ENCODE measurements at places on chromosomes 6 and 20.
A peak's percentile ranks its signal among the peaks of the same experiment; 100 is the strongest.

- DNase-seq = no peak
- H3K4me1 ChIP-seq = peaks cover 21% of the 10 kb centered on the region
- H3K27ac ChIP-seq = no peak overlapping the region
- H3K27me3 ChIP-seq = peaks cover 39% of the 10 kb centered on the region
- no peak overlapping the region for H3K4me3 ChIP-seq
These were observed 95.6 kb downstream of the TOX2 start for GRCh38 chr20:44010162-44010704.

DNA sequence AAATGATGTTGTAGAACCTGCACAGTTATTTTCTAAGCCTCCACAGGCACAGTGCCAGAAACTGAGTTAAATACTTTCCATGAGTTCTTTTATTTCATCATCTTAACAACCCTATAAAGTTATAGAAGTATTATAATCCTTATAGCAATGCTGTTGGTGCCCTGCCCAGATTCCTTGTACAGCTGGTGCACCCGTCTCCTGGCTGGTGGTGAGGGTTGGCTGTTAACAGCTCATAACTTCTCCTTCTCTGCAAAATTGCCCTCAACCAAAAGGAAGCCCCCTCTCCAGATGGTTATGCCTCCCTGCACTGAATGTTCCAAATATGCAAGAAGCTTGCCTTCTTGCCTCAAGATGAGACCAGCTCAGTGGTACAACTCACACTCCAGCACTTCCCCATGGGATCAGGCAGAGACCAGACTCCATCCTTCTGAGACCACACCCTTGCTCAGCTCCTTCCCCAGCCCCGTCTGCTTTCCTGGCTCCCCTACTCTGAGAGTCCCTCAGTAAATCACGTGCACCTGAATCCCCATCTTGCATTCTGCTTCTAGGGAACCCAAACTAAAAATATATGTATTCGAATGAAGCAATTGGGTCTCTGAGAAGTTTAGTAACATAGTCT, 304.4 kb upstream of the PLCB4 start:
- no peak overlapping the region for H3K27ac ChIP-seq
- H3K36me3 ChIP-seq = peaks cover 27% of the 10 kb centered on the region
- DNase-seq = no peak
- H3K27me3 ChIP-seq = no peaks in the 10 kb centered on the region

- peaks cover 35% of the 10 kb centered on the region for H3K4me1 ChIP-seq
- DNase-seq = no peak
- H3K4me3 ChIP-seq = peak overlapping the region; percentile 73
- H3K27ac ChIP-seq = peak overlapping the region; percentile 44
These were observed 613 bp upstream of the DLL1 start for GRCh38 chr6:170291271-170292110.

GRCh38 chr20:10626896-10627295, 46.9 kb downstream of the JAG1 start:
- H3K27me3 ChIP-seq = no peaks in the 10 kb centered on the region
- H3K4me1 ChIP-seq = peaks cover 86% of the 10 kb centered on the region

DNA sequence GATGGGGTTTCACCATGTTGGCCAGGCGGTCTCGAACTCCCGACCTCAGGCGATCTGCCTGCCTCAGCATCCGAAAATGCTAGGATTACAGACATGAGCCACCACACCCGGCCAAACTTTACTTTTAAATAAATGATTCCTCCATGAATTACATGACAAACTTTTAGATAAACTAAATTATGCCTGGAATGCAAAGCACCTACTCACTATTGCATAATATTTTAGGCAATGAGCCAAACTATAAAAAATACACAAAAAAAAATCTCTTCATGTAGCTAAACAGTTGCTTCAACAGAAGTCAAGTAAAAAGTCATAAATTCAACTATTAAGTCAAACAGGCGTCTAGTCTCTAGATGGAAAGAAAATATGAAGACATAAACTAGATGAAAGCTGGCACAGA, 56.5 kb downstream of the PTPRK start:
- no peak overlapping the region for H3K4me3 ChIP-seq
- peak overlapping the region; percentile 89 for H3K27ac ChIP-seq
- no peaks in the 10 kb centered on the region for H3K27me3 ChIP-seq

DNA sequence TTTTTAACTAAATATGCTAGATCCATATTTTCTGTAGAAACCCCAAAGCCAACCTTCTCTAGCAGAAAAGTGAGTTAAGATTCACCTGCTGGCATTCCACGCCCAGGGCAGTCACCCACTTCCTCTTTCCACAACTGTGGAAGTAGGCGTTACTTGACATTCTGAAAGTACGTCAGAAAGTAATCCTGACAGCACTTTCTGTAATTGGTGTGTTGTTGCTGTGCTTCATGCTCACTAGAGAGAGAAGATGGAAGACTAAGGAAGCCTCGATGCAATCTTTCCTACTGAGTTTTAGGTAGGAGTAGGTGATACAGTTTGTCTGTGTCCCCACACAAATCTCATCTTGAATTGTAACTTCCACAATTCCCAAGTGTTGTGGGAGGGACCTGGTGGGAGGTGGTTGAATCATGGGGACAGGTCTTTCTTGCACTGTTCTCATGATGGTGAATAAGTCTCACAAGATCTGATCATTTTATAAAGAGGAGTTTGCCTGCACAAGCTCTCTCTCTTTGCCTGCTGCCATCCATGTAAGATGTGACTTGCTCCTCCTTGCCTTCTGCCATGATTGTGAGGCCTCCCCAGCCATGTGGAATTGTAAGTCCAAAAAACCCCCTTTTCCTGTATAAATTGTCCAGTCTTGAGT, 101.1 kb downstream of the MAP3K7 start:
- peaks cover 16% of the 10 kb centered on the region for H3K4me1 ChIP-seq
- H3K27me3 ChIP-seq = no peaks in the 10 kb centered on the region
- no peak for DNase-seq
- no peaks in the 10 kb centered on the region for H3K36me3 ChIP-seq
- H3K27ac ChIP-seq = no peak overlapping the region

DNA sequence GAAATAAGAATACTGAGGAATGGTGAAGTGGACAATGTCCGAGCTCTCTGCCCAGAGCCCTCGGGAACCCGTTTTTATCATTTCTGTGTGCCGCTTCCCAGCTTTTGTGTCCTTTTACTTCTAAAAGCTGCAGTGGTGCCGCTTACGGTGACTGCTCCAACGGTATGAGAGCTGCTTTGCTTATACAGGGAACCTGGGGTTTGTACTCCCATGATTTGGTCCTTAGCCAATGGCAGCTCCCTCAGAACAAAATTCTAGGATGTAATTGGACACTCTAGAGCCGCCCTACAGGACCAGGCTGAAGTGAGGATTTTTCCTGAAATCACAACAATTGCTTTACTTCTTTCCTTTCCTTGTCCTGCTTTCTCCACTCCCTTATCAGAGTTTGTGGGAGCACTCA, 24.2 kb upstream of the PCSK2 start:
- peaks cover 65% of the 10 kb centered on the region for H3K27me3 ChIP-seq
- H3K27ac ChIP-seq = no peak overlapping the region
- H3K36me3 ChIP-seq = no peaks in the 10 kb centered on the region
- no peaks in the 10 kb centered on the region for H3K4me1 ChIP-seq
- H3K4me3 ChIP-seq = no peak overlapping the region

DNA sequence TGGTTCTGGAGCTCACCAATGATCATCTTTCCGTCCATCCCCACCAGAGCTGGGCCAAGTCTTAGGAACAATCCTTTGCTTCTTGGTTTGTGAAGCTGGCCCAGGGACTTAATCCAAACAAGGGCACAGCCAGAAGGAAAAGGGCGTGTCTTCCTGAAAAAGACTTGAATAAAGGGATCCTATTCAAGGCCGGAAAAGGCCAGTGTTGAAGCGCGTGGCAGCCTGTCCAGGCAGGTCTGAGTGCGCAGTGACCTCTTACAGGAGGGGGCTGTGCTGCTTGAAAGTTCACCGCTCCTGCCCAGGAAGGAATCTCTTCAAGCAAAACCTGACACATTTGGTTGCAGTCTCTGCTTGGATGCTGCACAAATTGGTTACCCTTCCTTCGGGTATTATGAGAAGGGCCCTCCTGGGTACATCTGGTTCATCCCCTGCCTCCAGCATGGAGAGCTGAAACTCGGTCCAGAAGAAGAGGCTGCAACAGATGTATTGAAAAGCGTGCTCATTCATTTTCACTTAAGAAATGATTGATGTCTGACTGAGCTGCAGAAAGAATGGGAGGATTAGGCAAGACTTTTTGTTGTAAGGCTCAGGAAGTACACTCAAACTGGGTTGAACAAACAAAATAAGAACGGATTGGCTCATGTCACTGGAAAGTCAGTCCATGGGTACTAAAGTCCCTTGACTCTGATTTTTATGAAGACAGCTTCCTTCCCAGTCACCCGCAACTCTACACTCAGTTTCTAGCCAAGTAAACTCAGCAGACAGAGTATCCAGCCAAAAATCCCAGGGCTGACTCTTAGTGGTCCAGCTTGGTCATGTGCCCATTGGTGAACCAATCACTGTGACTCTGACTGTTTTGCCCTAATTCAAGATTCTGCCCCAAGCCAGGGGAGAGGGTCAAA, 136.3 kb downstream of the TFAP2C start:
- DNase-seq = no peak
- no peak overlapping the region for H3K4me3 ChIP-seq
- no peaks in the 10 kb centered on the region for H3K36me3 ChIP-seq
- no peaks in the 10 kb centered on the region for H3K27me3 ChIP-seq
- H3K27ac ChIP-seq = no peak overlapping the region

DNA sequence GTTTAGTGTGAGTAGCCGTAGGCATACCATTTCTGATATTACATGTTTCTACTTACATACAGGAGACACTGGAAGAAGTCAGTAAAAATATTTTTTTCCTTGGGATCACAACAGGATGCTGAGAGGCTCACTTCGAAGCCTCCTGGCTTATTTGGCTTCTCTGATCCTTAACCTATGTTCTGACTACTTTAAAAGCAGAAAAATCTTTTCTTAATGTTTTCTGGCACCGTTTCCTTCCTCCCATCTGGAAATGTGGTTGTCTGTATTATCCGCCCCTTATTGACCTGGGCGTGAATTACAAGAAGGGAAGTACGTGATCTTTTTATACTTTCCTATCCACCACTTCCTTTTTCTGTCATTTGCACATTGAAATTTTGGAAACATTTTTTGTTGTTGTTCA, 379.6 kb downstream of the COL12A1 start:
- no peak overlapping the region for H3K4me3 ChIP-seq
- no peaks in the 10 kb centered on the region for H3K27me3 ChIP-seq
- H3K4me1 ChIP-seq = no peaks in the 10 kb centered on the region

DNA sequence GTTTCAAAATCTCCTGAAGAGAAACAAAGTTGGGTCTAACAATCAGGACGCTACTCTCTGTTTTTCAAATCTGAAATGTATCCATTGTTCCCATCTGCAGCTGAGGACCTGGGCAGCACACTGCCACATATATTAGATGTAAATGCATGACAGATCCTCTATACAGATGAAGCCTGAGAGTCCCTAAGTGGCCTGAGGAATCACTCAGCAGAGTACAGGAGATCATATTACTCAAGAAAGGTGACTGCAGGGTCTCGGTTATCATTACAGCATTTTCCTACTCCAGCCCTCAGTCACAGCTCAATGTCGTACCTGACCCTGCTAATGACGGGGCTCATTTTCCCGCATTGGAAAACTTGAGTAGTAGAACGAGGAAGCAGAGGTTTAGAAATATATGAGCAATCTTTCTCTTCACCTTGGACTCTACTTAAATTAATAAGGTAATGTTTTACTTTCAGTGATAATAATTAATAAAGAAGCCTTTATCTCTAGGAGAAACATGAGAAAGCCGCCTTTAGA, 256.2 kb upstream of the IRAK1BP1 start:
- no peak overlapping the region for H3K27ac ChIP-seq
- peaks cover 11% of the 10 kb centered on the region for H3K4me1 ChIP-seq
- H3K36me3 ChIP-seq = no peaks in the 10 kb centered on the region
- H3K4me3 ChIP-seq = no peak overlapping the region
- DNase-seq = no peak

GRCh38 chr6:37696841-37697662, 631 bp downstream of the MDGA1 start:
- peak overlapping the region; percentile 86 for H3K4me3 ChIP-seq
- no peaks in the 10 kb centered on the region for H3K36me3 ChIP-seq
- peaks cover 22% of the 10 kb centered on the region for H3K4me1 ChIP-seq
- peak; percentile 50 for DNase-seq
- H3K27ac ChIP-seq = no peak overlapping the region
- H3K27me3 ChIP-seq = peaks cover 80% of the 10 kb centered on the region

DNA sequence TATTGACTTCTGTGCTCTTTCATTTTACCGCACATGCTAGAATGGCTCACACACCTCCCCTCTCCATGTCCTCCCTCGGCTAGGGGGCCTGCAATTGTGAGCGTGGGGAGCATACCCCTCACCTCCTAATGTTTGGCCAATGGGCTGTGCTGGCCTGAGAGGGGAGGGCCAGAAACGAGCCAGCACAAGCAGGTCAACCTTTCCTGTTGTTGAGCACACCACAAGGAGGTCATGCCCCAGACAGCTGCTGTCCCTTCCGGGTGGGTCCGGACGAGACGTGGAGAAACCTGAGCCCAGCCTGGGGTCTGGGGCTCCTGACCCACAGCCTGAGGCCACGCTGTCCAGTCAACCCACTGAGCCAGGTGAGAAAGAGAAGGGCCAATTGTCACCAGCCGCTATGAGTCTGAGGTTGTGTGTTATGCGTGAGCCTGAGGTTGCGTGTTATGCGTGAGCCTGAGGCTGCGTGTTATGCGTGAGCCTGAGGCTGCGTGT, 77.4 kb downstream of the TTLL2 start:
- peaks cover 18% of the 10 kb centered on the region for H3K27me3 ChIP-seq
- no peaks in the 10 kb centered on the region for H3K36me3 ChIP-seq
- DNase-seq = no peak
- H3K4me3 ChIP-seq = no peak overlapping the region

- H3K36me3 ChIP-seq = no peaks in the 10 kb centered on the region
- no peak for DNase-seq
- no peak overlapping the region for H3K4me3 ChIP-seq
- H3K27me3 ChIP-seq = no peaks in the 10 kb centered on the region
- no peak overlapping the region for H3K27ac ChIP-seq
These were observed 121.7 kb upstream of the CCN2 start for GRCh38 chr6:132072831-132073230.

All from mesothelial cell of epicardium (in vitro differentiated cells).